ENCODE measurements at places on chromosomes 4 and X.

DNA sequence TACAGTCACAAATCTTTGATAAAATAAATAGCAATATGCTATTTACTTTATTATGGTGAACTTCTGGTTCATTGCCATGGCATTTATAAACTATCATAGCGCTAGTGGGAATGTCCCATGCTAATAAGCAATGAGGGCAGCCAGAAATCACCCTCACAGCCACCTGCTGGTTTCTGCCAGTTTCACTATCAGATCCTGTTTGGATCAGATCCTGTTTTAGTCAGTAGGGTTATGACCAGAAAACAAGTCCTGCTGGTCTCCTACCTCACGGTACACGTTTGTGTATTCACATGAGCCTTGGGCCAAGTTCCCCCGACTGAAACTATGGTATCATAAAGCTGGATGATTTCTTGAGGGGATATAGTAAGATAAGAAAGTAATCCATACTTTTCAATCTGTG is 17.7 kb downstream of the FOXR2 start:
- no peak for DNase-seq

DNA sequence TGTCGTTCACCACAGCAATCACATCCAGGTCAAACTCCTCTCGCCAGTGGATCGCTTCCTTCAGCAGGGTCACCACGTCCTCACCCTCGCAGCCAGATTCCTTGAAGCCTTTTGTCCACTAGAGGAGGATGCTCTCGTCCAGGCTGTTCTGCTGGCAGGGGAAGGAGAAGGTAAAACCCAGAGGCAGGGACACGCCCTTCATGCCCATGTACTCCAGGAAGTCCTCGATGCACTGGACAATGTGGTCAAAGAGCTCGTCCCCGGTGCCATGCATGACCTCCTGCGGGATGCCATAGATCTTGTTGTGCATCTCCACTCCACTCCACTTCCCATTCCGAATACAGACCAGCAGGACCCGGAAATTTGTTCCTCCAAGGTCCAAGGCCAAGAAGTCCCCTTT is 152.4 kb downstream of the TENT5D start:
- DNase-seq: no peak

DNA sequence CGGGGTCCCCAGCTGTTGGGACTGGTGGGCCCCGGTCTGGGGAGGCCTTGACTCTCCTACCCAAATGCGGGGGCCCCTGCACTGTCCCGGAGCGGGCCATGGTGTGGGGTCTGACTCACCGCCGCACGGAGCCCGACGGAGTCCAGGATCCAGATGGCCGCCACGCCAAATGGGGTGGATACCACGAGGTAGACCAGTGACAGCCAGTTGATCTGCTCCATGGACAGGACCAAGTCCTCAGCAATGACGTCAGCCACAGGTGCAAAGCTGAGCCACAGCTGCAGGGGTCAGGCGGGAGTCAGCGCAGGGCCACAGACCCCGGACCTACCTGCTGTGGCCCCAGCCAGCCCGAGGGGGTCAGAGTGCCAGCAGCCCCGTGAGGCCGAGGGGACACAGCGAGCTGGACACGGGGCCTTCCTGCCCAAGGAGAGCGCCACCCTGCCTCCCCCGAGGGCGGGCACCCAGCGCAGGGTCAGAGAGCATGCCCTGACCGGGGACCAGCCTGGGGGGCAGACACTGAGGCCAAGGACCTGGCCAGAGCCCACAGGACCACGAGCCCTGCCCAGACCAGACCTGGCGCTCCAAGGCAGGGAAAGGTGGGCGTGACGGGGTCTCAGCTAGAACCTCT is 2.4 kb downstream of the SLC49A3 start:
- no peak for DNase-seq

- no peak for DNase-seq
Observed at GRCh38 chr4:165308606-165309005, 18.9 kb upstream of the MSMO1 start.

- DNase-seq: no peak
Observed at GRCh38 chrX:69113723-69114122, 51.5 kb downstream of the PJA1 start.

DNA sequence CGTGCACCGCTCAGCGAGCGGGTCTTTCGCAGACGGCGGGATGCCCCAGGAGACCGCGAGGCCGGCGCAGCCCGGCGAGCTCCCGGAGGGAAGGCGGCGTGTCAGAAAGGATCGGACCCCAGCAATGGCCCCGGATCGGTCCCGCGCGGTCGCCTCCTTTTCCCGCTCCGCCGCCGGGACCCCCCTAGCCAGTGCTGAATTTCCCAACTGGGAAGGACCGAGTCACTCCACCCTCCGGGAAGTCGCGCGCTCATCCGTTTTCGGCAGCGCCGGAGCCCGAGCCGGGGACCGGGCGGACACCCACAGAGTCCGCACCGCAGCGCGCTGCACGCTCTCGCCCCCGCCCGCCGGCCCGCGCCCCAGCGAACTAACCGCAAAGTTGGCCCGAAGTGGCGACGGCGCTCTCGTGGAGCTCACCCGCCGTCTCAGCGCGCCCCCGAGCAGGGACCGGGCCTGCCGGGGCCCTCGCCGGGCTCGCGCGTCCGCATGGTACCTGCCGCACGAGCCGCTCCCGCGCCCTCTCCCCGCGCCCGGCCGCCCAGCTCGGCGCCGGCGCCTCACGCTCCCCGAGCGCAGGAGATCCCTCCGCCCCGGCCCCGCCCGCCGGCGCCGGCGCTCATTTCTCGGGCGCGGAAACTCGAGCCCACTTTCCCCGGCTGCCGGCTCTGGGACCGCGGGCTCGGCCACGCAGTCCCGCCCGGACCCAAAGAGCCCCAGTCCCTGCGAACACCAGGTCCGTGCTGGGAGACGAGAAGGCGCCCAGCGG is at the start of gene FAT1:
Gene FAT1, minus strand, starts transcription at position 565 of the 766 bp plus-strand sequence. CDS start 14,029 bp downstream, outside the sequence.
- peak; percentile 50 for DNase-seq

- no peak for DNase-seq
Observed at GRCh38 chr4:56653461-56654237, 27.4 kb downstream of the HOPX start.

GRCh38 chrX:120499301-120500072 is 30.4 kb upstream of the LAMP2 start:
- no peak for DNase-seq

DNA sequence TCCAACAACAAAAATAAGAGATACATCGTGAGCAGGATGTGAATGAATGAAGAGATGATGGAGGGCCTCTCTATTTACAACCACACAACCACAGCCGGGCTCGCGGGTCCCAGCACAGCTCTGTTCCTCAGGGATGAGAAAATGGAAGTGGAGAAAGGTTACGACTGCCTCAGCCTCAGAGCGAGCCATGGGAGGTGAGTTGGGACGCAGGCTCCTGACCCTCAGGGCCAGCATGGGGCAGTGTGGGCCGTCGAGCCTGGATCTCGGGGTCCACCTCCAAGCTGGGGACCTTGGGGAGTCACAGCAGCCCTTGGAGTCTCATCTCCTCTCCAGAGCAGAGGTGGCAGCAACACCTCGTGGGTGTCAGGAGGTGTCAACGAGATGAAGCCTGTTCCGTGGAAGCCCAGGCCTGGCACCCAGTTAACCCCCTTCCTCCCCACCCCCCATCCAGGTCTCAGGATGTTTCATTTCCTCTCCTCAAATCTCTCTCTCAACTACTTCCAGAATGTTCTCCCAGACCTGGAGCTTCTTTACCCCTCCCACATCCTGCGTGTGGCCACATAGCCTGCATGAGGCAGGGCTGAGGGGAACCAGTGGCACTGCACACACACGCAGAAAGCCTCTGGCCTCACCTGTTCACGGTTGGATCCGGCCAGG is 25.9 kb downstream of the C4orf50 start:
- DNase-seq: no peak

GRCh38 chr4:42915484-42915883 is 23.0 kb downstream of the GRXCR1 start:
- peak; percentile 1 for DNase-seq

GRCh38 chr4:123809864-123810263 is 413.3 kb downstream of the SPRY1 start:
- DNase-seq: no peak

DNA sequence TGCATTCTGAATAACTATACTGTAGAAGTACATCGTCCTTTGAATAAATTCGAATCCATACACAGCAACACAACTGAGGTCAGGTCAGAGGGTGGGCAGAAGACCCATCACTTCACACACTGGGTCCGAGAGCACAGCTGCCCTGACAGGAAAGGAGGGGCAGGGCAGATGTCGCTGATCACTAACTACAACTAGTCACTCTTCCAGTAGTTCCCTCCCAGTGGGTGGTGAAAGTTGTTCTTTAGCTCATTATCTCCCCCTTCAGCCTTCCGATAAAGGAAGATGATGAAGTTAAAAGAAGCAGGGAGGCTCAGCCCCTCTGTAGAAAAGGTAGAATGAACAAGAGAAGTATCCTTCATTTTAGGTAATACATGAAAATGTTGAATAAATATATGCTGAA is 278.9 kb downstream of the INPP4B start:
- DNase-seq: no peak

GRCh38 chr4:128424527-128425497 is 137.2 kb upstream of the PGRMC2 start:
- DNase-seq: no peak

GRCh38 chrX:84108584-84108983 is 79.4 kb downstream of the RPS6KA6 start:
- DNase-seq: no peak

- no peak for DNase-seq
Observed at GRCh38 chrX:856566-857290, 226.1 kb downstream of the SHOX start.

DNA sequence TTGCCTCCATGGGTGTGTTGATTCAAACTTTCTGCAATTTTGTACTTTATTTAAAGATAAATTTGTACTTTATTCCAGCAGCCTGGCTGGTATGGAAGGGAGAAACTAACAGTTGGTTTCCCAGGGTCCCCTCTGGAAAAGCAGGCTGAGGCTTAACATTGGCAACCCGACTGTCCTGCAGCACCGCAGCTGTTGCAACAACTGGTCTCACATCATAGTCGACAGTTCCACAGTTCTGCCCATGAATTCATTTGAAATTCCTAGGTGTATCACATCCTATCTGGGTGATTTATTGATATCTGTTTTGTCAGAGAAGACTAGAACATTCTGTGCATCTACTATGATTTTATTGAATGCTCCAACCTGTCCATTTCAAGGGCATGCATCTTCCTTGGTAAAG is 98.8 kb upstream of the GATB start:
- no peak for DNase-seq

DNA sequence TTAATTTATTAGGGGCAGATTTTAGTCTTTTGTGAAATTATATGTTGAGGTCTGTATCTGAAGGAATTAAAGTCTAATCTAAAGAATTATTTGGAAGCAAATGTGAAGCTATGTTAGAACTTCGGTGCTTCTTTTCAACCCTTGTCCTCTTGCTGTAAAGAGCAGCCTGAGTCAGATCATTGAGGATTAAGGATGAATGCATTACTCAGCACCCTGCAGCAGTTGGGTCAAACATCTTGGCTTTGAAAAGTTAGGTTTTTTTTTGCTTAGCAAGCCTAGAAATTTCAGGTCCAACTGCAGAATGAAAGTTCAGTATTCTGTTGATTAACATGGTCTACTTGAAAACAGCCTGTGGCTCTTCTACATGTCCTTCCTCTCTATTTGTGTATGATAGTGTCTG is 57.6 kb downstream of the SLC4A4 start:
- DNase-seq: no peak

All from SW480 (cell line).